ENCODE measurements at places on chromosomes 1 and 21. TPM values are rescaled to one million over a fixed set of nuclear protein-coding genes. Genes with fewer than 3 reads are reported as not detected.

PARK7 gene
- total RNA-seq, result 132 TPM

EPHX1 gene
- 18.1 TPM for total RNA-seq

KIF17 gene
- total RNA-seq, result 2.0 TPM

ACTA1 gene
- 51.9 TPM for total RNA-seq

FCMR gene
- total RNA-seq, result 0.95 TPM

LINGO4 gene
- 0.16 TPM for total RNA-seq

TAS1R2 gene
- not detected for total RNA-seq

NOS1AP gene
- 2.0 TPM for total RNA-seq

DNA sequence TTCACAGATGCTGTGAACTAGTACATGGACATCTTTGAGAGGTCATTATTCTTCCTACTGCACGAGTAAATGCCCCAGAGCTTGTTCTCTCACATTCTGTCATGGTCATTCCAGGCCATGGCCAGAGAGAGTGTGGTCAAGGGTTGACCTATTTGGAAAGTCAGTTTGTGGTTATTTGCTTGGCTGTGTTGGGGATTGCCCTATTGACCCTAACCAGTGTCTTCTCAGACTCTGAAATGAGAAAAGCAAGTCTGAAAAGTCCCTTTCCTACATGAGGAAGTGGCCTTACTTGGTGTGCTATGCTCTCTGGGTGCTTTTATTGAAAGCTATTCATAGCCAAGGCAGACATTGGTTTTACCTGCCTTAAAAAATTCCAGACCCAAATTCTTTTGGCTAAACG, 26.6 kb downstream of the CLIC6 start:
- no peak for DNase-seq

DNA sequence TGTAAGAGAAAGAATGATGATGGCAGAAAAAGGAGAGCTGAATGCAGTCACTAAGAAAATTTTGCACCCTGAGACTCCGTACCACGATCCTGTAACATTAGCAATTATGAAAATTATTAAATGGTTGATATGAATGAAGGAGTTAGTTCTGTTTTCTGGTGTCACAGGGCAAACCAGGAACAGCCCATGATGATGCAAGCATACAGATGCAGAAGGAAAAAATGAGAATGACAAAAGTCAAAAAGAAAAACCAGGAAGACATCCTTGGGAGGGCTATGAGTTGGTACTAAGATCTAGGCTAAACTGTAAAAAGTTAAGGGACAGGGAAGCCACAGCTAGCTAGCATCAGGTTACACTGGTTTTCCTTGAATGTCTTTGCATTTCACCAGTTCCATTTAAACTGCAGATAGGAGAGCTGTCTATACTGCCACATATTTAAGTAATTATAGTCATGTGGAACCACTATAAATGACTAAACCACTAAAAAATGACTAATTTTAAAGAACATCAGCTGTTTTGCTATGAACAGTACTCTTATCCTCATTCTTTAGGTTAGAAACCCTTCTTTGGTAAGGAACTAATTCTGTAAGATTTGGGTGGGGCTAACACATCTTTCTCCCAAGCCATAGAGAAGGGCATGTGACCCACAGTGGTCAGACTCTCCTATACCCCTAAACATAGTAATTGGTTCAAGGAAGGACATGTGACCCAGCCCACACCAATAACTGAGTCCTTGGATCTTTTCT, 11.4 kb downstream of the DOCK7 start:
- DNase-seq, result no peak

DNA sequence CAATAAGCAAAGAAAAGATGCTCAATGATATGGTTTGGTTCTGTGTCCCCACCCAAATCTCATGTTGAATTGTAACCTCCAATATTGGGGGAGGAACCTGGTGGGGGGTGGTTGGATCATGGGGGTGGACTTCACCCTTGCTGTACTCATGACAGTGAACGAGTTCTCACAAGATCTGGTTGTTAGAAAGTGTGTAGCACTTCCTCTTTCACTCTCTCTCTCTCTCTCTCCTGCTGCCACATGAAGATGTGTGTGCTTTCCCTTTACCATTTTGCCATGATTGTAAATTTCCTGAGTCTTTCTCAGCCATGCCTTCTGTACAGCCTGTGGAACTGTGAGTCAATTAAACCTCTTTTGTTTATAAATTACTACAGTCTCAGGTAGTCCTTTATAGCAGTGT, 248.4 kb downstream of the HHIPL2 start:
- no peak for DNase-seq

DNA sequence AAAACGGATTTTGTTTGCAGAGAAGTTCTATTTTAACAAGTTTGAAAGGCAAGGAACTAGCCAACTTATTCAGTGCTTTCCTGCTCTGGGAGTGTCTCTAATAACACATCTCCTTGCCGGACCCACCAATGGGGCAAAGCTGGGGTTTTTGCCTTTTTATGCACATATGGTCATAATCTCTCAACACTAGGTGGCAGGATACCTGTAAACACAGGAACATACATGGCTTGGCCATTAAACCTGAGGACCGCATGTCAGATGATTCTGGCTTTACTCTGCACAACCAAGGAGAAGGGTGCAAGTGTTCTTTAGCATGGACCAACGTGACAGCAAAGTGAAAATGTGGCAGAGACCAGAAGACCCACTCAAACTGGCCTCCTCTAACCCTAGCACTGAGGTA, 4.9 kb downstream of the TMEM9 start:
- no peak for DNase-seq

DNA sequence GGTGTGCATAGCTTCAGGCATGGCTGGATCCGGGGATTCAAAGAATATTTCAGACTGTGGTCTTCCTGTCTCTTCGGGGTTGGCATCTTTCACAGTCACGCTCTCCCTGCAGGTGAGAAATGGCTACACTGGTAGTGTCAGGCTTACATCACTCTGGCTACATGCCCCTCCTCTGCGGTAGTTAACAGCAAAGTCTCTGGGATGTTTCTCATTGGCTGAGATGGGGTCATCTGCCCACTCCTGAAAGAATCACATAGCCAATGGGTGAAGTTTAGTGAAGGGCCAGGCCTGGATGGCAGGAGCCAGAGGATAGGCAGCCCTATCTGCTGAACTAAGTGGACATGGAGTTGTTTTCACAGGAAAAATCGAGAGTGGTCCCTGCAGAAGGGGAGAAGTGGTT, 356.5 kb downstream of the MATN1 start:
- no peak for DNase-seq

- no peak for DNase-seq
Observed at GRCh38 chr1:18285538-18285924, 177.9 kb downstream of the IGSF21 start.

DNA sequence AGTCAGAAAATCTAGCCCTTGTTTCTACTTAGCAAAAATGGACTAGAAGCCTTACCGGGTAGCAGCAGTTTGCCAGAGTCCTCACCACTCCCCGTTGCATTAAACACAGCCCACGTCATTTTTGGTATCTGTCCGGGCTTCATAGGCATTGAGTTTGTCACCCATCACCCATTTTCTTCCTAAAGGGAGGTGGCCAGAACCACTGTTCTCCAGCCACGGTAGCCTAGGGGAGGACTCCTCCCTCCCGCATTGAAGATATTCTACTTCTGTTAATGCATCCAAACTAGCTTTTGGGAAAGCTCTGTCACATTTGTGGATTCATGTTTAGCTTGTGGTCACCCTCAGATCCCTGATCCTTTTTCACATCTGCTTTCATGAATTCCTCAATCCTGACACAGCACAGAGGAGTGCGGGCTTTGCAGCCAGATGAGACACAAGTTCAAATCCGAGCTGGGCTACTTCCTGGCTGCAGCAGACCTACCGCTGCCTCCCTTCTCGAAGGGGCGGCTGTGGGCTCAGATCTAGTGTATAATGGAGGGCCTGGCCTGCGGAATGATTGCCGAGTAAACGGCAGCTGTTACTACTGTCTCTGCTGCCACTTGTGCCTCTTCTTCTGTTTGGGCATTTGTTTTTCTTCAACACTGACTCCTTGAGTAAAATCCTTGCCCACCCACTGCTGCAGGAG, 63.2 kb upstream of the EFHD2 start:
- no peak for DNase-seq

- DNase-seq, result no peak
Observed at GRCh38 chr1:44134071-44134920, 7.1 kb downstream of the KLF18 start.

GRCh38 chr21:34726627-34727337, 58.0 kb downstream of the CLIC6 start:
- no peak for DNase-seq

DNA sequence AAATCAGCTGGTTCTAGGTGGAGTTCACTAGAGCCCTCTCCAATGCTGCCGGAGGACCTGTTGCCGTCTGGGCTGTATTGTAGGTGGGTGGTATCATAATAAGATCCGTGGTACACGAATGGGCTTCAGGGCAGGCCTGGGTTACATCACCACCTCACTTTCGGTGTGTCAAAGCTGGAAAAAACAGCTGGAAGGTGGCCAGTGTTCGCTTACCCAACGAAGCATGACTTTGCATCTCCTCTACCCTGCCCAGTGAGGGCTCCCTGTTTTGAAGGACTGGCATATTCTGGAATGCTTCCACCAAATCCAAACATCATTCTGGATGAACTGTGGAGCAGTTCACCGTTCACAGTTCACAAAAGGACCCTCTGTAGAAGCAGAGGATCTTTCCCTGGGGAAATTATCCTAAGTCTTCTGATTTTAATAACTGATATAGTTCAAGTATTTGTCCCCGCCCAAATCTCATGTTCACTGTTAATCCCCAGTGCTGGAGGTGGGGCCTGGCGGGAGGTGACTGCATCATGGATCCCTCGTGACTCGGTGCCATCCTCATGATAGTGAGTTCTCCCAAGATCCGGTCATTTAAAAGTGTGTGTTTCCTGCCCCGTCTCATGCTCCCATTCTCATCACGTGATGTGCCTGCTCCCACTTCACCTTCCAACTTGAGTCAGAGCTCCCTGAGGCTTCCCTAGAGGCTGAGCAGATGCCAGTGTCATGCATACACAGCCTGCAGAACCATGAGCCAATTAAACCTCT, 429.0 kb downstream of the KIF26B start:
- no peak for DNase-seq

GRCh38 chr1:109112056-109112651, 1.8 kb upstream of the ELAPOR1 start:
- no peak for DNase-seq

GRCh38 chr1:45843474-45843905, 40.1 kb downstream of the MAST2 start:
- DNase-seq, result no peak

DNA sequence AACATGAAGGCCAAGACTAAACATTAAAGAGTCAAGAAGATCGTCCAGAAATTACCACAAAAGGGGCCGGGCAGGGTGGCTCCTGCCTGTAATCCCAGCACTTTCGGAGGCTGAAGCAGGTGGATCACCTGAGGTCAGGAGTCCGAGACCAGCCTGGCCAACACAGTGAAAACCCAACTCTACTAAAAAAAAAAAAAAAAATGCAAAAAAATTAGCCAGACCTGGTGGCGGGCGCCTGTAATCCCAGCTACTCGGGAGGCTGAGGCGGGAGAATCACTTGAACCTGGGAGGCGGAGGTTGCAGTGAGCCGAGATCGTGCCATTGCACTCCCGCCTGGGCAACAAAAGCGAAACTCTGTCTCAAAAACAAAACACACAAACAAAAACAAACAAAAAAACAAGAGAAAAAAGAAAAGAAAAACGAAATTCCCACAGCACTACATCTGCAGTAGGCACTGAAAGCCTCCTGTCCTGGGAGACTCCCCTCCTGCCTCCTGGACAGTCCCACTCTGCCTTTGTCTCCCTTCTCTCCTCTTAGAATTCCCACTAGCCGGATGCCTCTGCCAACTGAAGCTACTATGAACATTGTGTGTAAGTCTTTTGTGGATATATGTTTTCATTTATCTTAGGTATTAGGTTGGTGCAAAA, 17.7 kb upstream of the RIPK4 start:
- no peak for DNase-seq

GRCh38 chr1:119285482-119285881, 83.1 kb upstream of the HAO2 start:
- DNase-seq, result no peak

DNA sequence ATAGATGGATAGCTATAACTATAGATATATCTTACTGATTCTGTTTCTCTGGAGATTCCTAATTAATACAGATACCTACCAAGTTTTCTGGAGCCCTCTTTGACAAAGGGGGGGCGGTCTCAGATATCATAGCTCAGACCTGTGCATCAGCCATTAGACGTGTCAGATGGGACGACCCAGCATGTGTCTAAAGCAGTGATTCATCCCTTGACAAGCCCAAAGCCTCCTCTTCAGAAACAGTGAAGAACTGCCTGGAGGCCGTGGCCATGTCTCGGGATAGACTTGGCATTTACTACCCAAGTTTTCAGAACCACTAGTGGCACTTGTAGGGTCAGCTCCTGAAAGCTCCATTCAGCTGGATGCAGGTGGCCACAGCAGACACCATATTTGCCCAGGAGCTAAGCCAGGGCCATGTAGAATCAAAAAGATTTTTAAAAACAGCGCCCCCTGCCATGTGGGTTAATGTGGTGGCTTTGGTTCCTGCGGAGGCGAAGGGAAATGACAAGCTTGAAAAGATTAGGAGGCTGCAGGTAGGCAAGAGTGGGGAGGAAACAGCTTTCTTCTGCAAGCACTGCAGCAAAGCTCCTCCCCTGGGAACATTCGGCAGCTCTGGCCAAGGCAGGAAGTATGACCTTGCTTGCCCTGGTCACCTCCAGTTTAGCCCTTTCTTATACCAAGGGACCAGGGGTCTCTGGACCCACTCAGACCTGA, 82.2 kb downstream of the FBXO2 start:
- no peak for DNase-seq

DNA sequence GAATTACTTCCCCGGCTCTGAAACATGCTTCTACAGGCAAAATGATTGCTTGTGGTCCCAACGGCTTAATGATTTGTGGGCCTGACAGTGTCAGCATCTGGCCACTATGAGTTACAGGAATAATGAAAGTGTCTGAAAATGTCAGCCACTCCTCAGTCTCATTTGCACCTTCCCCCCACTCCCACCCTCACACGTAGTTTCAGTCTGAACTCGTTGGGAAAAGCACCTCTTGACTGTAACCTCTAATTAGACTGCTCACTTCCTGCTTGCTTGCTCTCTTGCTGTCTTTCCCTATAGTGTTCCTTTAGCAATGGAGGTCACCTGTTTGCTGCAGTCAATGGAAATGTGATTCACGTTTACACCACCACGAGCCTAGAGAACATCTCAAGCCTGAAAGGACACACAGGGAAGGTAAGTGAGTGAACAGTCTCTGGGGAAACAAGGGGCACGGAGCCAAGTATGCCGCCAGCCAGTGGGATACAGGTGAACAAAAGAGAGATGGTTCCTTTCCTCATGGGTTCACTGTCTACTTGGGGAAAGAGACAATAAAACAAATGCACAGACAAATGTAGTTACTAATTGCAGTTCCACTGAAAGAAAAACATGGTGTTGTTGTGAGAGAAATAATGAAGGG, 27.1 kb downstream of the CFAP57 start:
- no peak for DNase-seq

GRCh38 chr1:239686386-239686785, 300.0 kb downstream of the CHRM3 start:
- no peak for DNase-seq
